ENCODE measurements at places on chromosomes 3 and 15. TPM values are rescaled to one million over a fixed set of nuclear protein-coding genes. Genes with fewer than 3 reads are reported as not detected.
A peak's percentile ranks its signal among the peaks of the same experiment; 100 is the strongest.

GRCh38 chr3:22156868-22157267 lies 405.9 kb upstream of the ZNF385D start:
- H3K4me1 ChIP-seq: no peaks in the 10 kb centered on the region
- H3K36me3 ChIP-seq: no peaks in the 10 kb centered on the region
- no peak overlapping the region for H3K27ac ChIP-seq
- no peaks in the 10 kb centered on the region for H3K27me3 ChIP-seq

DNA sequence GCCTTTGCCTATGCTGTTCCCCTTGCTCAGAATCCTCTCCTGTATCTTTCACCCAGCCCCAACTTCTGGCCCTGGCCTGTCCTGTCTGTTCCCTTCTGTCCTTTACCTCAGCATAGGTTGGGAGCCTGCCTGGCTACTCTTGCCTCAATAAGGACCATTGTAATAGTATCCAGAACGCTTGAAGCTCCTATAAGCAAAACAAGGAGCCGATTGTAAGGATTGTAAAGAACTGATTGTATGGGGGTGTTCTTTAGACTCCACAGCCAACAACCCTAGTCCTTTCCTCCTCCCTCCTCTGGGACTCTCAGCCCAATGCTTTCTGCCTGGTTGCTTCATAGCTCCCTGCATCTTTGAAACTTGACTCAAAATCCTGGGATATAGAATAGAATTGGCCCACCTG lies 18.7 kb upstream of the RAD54L2 start:
- no peak overlapping the region for H3K27ac ChIP-seq
- DNase-seq: no peak
- no peaks in the 10 kb centered on the region for H3K27me3 ChIP-seq
- H3K4me3 ChIP-seq: no peak overlapping the region
- no peaks in the 10 kb centered on the region for H3K4me1 ChIP-seq

- no peak for DNase-seq
- H3K4me3 ChIP-seq: no peak overlapping the region
- H3K4me1 ChIP-seq: no peaks in the 10 kb centered on the region
- H3K27ac ChIP-seq: no peak overlapping the region
- no peaks in the 10 kb centered on the region for H3K27me3 ChIP-seq
- H3K36me3 ChIP-seq: no peaks in the 10 kb centered on the region
Observed at GRCh38 chr3:135047061-135047460, 252.0 kb downstream of the EPHB1 start.

PARP6 gene
- total RNA-seq: 44.5 TPM

- no peak overlapping the region for H3K27ac ChIP-seq
- H3K36me3 ChIP-seq: peaks cover 2% of the 10 kb centered on the region
- DNase-seq: no peak
- H3K4me1 ChIP-seq: peaks cover 59% of the 10 kb centered on the region
Observed at GRCh38 chr3:122476532-122476931, 38.2 kb downstream of the KPNA1 start.

DNA sequence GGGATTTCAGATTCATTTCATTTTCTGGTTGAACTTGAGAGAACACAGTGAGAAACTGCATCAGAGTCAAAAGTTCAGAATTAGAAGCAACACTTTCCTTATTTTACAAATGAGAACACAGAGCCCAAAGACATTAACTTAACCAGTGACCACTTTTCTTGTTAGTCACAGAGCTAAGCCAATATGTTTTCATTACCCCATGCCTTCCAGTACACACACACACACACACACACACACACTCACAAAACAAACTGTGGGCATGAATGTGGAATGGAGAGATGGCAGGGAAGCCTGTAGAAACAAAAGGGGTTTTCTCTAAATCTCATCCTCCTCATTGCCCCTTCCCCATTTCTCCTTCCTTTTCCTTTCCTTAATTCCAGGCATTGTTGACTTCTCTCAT lies 267.4 kb upstream of the GADL1 start:
- H3K36me3 ChIP-seq: no peaks in the 10 kb centered on the region
- peaks cover 6% of the 10 kb centered on the region for H3K4me1 ChIP-seq
- no peaks in the 10 kb centered on the region for H3K27me3 ChIP-seq
- no peak overlapping the region for H3K27ac ChIP-seq
- no peak overlapping the region for H3K4me3 ChIP-seq

GRCh38 chr3:58585005-58585786 lies 8.0 kb upstream of the FAM107A start:
- H3K36me3 ChIP-seq: no peaks in the 10 kb centered on the region
- no peak overlapping the region for H3K27ac ChIP-seq
- peak overlapping the region; percentile 78 for H3K4me3 ChIP-seq
- H3K4me1 ChIP-seq: peaks cover 12% of the 10 kb centered on the region
- peak; percentile 78 for DNase-seq

DNA sequence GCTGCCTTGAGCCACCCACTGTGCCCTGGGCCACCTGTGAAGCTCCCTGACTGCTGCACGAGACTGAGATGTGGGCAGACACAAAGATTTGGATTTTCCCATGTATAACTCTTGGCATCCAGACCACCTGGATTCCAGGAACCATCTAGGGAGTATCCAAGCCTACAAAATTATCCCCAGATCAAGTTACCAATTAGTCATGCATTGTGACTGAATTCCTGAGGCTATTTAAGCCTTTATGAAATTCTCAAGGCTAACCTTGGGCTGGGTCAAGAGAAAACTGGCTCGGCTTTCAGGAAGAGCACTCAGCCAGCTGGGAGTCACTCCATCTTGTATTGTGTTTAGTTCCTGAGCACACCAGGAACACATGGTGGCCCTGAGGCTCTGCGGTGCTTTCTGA lies 13.3 kb upstream of the ATP13A5 start:
- peaks cover 6% of the 10 kb centered on the region for H3K27me3 ChIP-seq
- no peaks in the 10 kb centered on the region for H3K36me3 ChIP-seq
